NCI-H1092 treated with DMSO at 0.1 percent for 48 hours (cell line): ENCODE measurements at places on chromosomes 7 and 10.
A peak's percentile ranks its signal among the peaks of the same experiment; 100 is the strongest.

DNA sequence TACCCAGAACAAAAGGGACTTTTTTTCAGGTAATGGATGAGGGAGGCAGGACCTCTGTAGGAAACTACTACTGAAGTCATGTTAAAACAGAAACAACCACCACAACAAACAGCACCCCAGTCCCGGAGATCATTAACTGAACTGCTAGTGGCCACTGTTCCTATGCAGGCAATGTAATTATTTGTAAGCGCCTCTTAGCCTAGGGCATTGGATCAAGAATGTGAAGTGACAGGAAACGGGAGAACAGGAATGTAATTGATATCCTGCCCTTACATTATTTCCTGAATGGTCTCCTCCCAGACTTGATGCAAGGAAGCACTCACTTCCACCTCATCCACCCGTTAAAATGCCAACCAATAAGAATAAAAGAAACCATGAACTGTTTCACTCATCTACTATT is 16.7 kb upstream of the GAD2 start:
- DNase-seq = no peak

GRCh38 chr7:135709508-135709907 is 18.5 kb downstream of the SLC13A4 start:
- no peak for DNase-seq

- DNase-seq = no peak
Observed at GRCh38 chr10:64118736-64119135, 597.5 kb downstream of the REEP3 start.

GRCh38 chr7:64046041-64046389 is 781 bp downstream of the ZNF727 start:
- DNase-seq = peak; percentile 55

DNA sequence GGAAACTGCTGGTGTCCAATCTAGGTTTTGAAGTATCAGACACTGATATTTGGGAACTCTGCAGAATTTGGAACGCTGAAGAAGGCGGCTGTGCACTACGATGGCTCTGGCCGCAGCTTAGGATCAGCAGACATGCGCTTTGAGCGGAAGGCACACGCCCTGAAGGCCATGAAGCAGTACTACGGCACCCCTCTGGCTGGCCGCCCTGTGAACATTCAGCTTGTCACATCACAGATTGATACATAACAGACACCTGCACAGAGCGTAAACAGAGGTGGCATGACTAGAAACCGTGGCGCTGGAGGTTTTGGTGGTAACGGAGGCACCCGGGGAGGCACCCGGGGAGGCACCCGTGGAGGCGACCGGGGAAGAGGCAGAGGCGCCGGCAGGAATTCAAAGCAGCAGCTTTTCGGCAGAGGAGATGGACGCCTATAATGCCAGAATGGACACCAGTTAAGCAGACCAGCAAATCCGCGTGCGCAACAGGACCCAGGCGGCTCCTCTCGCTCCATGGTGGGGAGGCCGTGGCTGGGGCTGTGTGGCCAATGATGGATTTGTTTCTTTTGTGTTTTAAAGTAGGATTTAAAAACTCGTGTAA is 22.2 kb upstream of the CCL24 start:
- DNase-seq = no peak

GRCh38 chr7:42247301-42247700 is 10.3 kb upstream of the GLI3 start:
- no peak for DNase-seq

DNA sequence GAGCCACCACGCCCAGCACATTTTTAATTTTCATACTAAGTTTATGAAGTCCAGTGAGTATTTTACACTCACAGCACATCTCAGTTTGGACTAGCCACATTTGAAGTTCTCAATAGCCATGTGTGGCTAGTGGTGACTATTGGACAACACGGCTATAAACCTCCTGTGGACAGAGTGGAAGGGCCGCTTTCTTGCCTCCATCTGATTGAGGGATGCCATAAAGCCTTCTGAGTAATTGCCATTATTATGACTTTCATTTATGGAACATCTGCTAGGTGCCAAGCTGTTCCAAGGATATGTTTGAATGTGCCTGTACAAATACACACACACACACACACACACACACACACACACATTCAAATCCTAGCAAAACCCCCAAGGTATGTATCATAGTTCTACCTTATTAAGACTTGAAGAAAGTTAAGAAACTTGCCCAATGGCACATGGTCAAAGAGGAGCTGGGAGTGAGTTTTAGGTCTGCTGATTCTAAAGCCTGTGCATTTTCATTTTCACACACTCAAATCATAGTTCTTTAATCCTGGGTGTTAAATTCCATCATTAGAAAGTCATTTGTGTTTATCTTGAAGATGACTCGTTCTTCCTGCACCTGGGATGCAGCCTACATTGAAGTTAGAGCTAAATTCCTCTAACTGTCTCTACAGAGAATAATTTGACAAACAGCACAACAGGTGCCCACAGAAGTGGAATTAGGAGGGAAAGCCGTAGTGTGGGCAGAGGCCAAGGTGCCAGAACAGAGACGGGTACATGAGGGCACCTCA is 143.3 kb downstream of the PKD1L1 start:
- DNase-seq = peak; percentile 19

- DNase-seq = no peak
Observed at GRCh38 chr10:124955243-124955642, 13.3 kb downstream of the ZRANB1 start.

GRCh38 chr10:67697724-67698131 is 1.7 kb upstream of the CTNNA3 start:
- peak; percentile 2 for DNase-seq

DNA sequence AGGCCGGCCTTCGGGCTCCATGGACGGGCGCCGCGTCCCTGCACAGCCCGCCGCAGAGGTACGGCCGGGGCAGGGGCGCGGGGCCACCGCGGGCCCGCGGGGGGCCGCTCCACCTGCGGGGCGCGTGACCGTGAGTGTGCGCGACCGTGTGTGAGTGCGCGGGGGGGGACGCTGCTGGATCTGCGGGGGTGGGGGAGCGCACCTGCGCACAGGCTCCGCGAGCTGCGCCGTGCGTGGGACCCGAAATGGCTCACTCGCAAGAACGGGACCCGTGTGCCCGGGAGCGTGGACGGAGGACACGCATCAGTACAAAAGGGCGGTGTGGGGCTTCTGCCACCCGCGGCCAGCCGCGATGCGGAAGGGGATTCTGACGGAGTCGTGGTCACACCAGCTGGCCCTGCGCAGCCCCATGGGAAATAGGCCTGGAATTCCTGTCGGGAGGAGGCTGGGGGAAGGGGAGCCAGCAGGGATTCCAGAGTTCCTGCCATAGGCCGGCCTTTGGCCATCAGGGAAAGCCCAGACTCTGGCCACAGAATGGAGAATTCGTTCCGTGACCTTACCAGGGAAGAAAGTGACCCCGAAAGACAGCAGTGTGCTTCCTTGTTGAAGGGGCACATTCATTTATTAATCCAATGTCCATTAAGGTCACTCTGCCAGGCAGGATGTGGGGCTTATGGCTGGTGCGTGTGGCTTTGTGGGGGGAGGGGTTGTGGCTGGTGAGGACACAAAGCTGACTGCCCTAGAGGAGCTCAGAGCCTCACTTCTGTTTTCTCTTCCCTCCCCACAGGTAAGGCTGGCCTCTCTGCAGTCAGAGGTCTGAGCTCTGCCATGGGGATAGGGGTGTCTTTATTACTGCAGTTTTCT is 494 bp downstream of the REPIN1 start:
- DNase-seq = peak; percentile 61

- no peak for DNase-seq
Observed at GRCh38 chr7:158710651-158711102, 6.1 kb upstream of the NCAPG2 start.

- no peak for DNase-seq
Observed at GRCh38 chr10:95998255-95998784, 45.1 kb upstream of the CCNJ start.

DNA sequence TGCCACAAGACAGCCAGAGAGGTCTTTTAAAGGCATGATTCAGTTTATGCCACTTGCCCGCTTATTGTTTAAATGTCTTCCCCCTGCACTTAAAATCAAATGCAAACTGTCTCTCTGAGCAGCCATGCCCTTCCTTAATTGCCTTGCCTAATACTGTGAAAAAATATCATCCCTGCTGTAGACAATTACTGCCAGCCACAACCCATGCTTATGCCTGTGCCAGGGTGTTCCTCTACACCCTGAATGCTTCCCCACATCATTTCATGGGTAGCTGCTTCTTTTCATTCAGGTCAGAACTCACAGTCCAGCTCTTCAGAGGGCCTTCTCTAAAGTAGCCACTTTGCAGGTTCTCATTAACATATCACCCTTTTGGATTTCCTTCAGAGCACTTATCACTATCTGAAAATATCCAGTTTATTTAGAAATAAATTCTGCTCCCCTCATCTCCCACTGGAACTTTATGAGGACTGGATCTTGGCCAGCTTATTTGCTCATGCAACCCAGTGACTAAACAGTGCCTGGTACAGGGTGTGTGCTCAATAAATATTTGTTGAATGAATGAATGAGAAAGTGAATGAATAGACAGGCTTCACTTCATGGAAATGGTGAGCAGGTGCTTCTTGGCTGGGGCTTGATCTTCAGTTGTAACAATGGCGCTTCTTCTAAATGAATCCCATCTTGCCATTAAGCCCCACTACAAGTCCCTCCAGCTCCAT is 162.4 kb upstream of the MDFIC start:
- DNase-seq = peak; percentile 95

GRCh38 chr10:21694631-21695030 is 160.6 kb downstream of the MLLT10 start:
- no peak for DNase-seq

GRCh38 chr7:155324012-155324917 is 26.6 kb downstream of the INSIG1 start:
- peak; percentile 23 for DNase-seq

- no peak for DNase-seq
Observed at GRCh38 chr7:139523968-139524815, 707 bp downstream of the CLEC2L start.

DNA sequence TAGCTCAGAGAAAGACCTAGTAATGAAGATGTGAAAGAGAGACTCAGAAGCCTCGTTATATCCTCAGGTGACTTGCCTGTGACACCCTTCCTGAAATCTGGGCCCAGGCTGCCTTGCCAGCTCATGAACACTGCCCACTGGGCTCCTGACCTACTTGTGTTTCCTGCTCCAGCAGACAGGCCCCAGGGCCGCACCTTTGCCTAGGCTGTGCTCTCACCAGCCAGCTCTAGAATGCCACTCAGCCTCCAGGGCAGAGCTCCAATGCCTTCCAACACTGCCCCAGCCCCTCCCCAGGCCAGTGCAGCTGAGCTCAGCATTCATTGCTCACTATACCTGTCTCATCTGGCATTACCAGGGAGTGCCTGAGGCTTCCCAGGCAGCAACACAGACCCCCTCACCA is 94.3 kb downstream of the DLG5 start:
- DNase-seq = no peak

GRCh38 chr7:31336202-31337001 is 4.1 kb downstream of the NEUROD6 start:
- no peak for DNase-seq

DNA sequence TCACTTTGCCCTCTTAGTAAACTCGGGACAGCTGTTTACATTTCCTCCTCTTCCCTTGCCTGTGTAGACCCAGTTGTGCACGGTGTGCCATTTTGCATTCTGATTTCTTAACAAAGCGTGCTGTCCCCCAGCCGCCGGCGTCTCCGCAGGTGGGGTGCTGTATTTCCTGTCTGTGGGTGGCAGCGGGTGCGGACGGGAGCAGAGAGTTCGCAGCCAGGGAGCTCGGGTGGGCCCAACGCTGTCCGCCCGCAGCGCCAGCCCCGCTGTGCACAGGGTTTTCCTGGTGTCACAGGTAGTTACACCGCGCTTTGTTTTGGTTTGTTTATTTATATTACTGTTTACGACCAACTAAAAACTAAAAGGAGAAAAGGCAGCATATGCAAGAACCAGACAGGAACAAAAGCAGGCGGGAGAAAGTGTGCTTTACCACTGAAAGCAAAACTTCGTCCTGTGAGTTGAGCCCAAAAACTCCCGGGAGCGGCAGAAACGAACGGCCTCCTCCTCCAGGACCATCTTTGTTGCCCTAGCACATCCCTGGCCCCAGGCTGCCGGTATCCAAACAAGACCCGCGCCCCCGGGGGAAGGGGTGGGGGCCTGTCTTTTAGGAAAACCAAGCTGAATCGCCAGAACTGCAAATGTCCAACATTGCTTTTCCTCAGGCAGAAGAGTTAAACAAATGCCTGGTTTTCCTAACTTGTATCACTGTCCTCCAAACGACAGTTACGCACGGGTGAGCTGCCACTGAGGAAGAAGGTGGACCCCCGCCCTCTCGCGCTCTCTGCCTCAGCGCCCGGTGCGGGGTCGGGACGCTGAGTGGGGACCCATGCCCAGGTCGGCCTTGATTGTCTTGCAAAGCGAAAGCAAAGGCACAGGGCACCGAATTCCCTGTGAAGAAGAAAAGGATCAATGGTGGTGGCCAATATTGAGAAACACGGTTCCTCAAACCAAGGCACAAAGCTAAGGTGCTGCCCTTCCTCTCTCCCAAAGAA is 45.9 kb upstream of the DRGX start:
- no peak for DNase-seq

- peak; percentile 47 for DNase-seq
Observed at GRCh38 chr10:121900443-121901174, 27.2 kb downstream of the ATE1 start.

DNA sequence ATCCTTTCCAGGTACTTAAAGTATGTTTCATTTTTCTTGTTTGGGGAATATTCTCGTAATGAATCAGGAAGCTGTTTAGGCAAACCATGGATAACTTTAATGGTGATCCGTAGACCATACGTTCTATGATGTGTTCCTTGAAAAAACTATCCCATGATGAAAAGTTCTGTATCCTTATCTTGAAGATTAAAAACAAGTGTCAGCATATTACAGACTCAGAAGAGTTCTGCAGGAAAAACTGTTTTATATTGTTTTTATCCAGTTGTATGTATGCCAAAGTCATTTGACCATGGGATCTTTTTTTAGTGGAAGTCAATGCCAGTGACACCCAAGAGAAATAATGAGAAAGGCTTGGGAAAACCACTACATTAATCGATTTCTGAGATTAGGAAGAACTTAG is 52.0 kb downstream of the DLD start:
- no peak for DNase-seq

- DNase-seq = peak; percentile 22
Observed at GRCh38 chr7:79781716-79782115, 328.2 kb upstream of the MAGI2 start.

DNA sequence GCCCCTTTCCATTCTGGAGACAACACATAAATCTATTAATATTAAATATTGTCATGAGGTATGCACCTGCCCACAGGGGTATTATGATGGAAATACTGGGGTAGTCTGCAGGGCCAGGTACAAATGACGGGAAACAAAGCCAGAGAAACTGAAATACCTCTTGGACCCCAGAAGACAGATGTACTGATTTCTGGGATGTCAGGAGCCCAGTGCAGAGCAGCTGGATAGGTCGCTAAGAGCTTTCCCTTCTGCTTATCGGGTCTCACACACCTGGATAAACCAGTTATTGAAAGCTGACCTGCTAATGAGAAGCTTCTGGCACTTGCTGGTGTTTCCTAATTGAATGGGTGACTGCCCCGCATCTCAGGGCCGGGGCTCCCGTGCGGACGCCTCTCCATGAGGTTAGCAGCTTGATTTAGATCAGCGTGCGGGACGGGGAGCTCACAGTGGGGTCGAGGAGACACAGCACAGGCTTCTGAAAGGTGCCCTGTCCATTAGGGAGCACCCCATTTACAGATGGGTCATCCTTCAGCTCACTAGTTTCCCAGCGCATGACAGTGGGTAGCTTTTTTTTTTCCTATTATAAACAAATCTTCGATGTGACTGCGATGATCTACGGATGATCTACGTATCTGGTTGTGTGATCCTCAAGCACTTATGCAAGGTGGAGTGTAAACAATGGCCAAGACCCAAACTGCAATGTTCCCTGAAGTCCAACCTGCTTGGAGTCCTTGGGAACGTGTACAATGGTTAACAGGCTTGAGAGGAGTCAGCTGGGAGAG is 1.5 kb upstream of the INSIG1 start:
- no peak for DNase-seq
